ENCODE measurements at places on chromosomes 12 and 14. TPM values are rescaled to one million over a fixed set of nuclear protein-coding genes. Genes with fewer than 3 reads are reported as not detected.

GRCh38 chr14:68486033-68486732 lies 306.7 kb downstream of the ZFP36L1 start:
- no peak for DNase-seq

GRCh38 chr14:99359906-99360305 lies 87.9 kb upstream of the BCL11B start:
- DNase-seq = no peak

DNA sequence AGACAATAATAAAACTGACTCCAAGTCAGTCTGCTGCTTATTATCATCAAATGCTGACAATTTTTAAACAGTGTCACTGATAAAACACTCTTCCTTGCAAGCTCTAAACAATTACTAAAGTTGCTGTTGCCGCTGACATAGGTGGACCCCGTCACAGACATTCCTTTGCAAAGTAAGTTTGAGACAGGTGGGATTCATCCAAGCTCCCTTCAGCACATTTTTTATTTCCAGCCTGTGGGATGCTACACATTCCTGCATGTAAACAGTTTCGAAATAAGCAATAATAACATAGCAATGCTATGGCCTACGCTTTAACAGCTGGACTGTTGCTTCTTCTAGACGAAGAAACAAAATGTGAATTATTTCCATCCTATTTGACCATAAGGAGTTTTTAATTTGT lies 85.4 kb upstream of the HIF1A start:
- no peak for DNase-seq

DNA sequence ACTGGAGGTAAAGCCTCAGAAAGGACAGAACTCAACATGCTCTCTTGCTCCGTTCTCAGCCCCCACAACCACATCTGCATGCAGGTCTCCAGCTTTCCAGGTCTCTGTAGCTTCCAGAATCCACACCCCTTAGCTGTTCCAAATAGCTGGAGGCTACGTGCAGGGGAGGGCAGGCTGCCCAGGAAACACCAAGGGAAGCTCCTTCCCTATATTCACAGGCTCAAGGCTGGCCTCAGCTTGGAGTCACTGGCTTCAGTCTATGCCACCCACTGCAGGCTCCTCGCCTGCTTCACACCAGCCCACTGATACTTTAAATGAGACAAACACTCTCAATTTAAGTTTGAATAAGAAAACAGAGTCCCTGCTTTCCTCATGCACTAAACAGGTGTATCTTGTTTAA lies 73.3 kb downstream of the ASCL4 start:
- DNase-seq = no peak

DNA sequence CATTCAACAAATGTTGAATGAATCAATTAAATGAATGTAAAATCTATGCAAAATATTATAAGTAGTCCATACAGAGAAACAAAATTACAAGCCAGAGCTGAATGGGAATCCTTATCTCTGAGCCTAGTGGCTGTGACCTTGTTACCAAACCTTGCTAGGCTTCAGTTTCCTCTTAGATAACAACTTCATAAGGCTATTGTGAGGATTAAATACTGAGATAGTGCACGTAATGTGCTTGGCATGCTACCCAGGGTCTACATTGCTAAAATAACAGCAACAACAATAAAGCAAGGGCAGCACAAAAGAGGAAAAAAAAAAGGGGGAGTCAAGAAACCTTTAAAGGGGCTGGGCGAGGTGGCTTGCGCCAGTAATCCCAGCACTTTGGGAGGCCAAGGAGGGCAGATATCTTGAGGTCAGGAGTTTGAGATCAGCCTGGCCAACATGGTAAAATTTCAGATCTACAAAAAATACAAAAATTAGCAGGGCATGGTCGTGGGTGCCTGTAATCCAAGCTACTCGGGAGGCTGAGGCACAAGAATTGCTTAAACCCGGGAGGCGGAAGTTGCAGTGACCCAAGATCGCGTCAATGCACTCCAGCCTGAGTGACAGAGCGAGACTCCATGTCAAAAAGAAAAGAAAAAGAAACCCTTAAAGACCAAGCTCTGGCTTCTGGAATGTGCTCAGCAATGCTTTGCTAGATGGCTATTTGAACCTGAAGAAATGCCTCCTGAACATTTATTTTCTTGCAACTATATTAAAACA lies 14.1 kb downstream of the STAB2 start:
- DNase-seq = no peak

DNA sequence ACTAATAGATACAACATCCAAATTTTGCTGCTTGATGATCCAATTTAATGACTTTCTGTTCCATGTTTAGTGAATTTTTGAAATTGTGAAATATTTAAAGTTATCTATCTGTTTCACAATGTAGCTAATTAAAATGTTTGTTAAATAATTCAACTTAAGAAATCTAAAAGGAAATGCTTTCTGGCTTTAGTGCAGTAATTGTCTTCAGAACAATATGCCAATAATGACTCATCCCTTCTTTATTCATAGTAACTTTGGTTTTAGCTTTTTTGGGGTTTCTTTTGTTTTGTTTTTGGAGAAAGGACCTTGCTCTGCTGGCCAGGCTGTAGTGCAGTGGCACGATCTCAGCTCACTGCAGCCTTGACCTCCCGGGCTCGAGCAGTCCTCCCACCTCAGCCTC lies 479.2 kb upstream of the RGS6 start:
- DNase-seq = no peak

GRCh38 chr14:61090432-61091216 lies 109.6 kb downstream of the SLC38A6 start:
- no peak for DNase-seq

WSCD2 gene
- 2.0 TPM for total RNA-seq

GRCh38 chr14:100589760-100590469 lies 2.7 kb upstream of the BEGAIN start:
- DNase-seq = no peak

PPHLN1 gene
- total RNA-seq = 57.0 TPM

AMHR2 gene
- not detected for total RNA-seq

TRHDE gene
- total RNA-seq = 12.1 TPM

GRCh38 chr14:47857646-47858045 lies 182.2 kb upstream of the MDGA2 start:
- DNase-seq = no peak

DNA sequence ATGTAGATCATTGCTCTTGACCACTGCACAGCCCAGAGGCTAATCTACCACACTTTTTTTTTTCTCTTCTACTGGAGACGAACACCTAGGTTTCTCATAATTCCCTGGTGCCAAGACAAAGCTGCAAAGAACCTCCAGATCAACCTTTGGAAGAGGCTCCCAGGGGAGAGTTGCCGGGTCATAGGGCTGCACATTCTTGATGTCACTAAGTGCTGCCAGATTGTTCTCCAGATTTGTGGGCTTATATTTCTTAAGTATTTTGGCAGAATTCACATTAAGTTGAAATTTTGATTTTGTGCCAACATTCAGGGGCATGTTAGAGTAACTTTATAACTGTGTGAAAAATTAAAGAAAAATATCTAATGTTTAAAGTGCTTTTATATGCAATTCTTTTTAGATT lies 13.5 kb upstream of the PDZRN4 start:
- no peak for DNase-seq

GRCh38 chr12:17076811-17077210 lies 470.8 kb upstream of the LMO3 start:
- no peak for DNase-seq

- no peak for DNase-seq
Observed at GRCh38 chr14:63632932-63633514, 8.6 kb downstream of the WDR89 start.

DNA sequence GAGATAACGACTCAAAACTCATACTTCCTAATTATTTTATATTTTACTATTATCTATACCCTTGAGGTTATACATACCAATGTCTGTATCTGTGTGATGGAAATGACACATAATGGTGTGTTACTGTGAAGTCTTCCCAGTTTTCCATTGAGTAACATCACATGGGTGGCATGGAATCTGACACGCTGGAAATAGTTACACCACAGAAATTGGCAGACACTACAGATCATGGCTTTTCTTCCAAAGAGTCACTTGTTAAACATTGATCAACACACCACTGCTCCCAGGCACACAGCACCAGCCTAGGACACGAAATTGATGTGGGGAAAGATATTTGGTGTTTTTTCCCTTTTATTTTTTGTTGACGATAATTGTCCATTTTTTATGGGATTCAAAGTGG lies 33.0 kb upstream of the VWF start:
- no peak for DNase-seq

- no peak for DNase-seq
Observed at GRCh38 chr12:1466481-1467154, 127.8 kb downstream of the FBXL14 start.

GRCh38 chr14:72708222-72708621 lies 185.7 kb downstream of the DPF3 start:
- no peak for DNase-seq

DNA sequence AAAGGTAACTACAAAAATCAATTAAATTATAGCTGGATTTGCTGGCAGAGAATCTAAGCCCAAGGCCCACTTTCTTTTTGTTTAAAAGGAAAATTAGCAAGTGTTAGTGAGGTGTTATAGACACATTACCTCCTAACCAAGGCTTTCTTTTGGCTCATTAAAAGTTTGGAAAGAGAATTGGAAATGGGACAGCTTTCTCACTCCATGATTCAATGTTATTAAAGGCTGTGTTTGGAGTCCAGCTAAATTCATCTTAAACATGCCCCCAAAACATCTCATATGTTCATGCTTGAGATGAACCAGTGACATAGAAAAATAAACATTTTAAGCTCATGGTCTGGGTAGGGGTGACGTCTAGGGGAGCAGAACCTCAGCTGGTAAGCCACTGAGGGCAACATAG lies 13.4 kb upstream of the PGF start:
- DNase-seq = no peak
